Left hindlimb (tissue), 1 donor: ENCODE measurements at places on chromosomes 6 and 20.

DNA sequence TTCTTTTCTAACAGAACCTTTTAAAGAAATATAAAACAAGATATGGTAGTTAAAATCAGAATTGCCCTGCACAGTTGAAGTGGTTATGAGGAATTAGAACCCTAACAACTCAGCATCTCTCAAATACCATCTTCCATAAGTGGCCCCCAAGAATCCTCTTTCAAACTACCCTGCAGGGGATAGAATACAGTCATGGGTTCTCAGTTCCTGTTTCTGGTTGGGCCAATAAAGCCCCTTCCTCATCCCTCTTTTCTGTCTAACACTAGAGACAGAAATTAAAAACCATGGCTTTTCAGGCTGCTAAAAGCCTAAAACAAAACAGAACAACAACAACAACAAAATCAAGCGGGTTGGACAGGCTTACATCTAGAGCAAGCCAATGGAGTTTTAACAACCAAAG is 6.7 kb upstream of the LCA5 start:
- DNase-seq = no peak

GRCh38 chr20:25480156-25480555 is 72.7 kb downstream of the GINS1 start:
- no peak for DNase-seq

DNA sequence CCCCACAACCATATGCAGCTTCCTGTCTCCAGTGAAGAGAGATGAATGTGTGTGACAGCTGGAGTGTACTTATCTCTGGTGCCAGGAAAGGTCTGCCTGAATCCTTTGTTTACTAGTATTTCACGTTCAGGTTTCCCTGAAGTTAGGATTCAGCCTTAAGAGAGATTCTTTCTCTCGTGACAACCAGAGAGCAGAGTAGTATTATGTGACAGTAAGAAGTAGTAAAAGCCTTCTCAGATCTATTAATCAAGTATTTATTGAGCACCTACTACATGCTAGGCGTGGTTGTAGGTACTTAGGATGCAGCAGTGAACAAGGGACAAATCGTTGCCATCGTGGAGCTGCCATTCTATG is 949 bp downstream of the KIFC1 start:
- no peak for DNase-seq

- DNase-seq = no peak
Observed at GRCh38 chr6:140205795-140206593, 831.5 kb upstream of the CITED2 start.

DNA sequence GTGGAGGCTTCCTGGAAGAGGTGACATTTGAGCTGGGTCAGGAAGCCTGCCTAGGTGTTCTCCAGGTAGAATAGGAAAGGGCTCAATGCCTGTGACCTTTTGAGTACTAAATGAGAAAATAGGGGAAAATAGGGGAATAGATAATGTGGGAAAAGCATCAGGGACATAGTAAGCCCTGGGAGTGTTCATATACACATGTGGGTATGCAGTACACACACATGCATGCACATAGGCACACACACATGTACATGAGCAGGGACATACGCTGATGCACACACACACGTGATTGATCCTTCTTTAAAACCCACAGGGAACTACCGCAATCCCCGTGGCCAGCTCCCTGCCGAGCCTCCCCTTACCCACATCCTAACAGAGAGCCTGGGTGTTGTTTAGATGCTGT is 351.7 kb downstream of the CDH4 start:
- DNase-seq = no peak

DNA sequence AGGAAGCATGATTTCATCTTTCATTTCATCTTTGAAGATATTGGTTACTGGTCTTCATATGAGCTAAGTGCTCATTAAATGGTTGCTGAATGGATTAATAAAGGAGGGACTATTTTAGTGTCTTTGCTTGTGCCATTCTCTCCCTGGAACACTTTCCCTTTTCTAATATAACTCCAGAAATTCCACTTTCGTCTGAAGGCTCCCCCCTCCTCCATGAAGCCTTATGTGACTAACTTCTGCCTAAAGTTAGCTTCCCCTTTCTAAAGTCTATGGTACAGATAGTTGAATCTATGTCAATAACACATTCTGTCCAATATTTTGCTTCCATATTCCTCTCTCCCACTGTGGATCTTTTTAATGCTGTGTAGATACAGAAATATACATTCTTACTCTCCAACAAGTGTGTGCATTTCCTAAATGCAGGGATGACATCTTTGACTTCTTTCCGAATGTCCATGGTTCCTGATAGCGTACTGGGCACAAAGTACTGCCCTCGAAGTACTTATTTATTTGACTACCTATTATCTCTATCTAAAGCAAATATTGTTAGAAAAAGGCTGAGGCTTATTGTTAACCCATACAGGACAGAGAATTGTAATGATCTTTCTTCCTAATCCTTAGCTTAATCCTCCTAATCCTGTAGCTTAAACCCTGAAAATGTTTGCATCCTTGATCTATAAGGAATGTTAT is 84.7 kb upstream of the ELOVL5 start:
- DNase-seq = no peak

- DNase-seq = peak; percentile 34
Observed at GRCh38 chr6:335572-335971, 43.3 kb downstream of the DUSP22 start.

GRCh38 chr6:4085332-4085700 is 6.4 kb upstream of the FAM217A start:
- DNase-seq = no peak

GRCh38 chr20:9442858-9443257 is 71.5 kb upstream of the LAMP5 start:
- no peak for DNase-seq

DNA sequence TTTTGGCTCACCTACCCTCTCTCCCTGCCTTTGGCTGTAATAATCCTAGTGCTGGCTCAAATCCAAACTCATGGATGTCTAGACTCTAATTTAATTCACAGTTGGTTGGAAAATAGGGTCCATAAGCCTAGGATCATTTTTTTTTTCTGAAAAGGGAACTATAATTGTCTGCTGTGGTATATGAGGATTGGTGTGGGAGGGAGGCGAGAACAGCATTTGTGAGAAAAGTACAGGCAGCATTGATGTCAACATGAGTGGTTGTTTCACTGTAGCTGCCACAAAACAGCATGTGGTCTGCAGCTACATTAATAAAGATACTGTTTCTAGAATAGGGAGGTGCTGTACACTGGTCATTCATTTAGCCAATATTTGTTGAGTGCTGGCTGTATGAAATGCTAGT is 18.6 kb upstream of the POLR1H start:
- DNase-seq = no peak
